Right renal pelvis (tissue), 4 donors: ENCODE measurements at places on chromosomes 12 and 14.

DNA sequence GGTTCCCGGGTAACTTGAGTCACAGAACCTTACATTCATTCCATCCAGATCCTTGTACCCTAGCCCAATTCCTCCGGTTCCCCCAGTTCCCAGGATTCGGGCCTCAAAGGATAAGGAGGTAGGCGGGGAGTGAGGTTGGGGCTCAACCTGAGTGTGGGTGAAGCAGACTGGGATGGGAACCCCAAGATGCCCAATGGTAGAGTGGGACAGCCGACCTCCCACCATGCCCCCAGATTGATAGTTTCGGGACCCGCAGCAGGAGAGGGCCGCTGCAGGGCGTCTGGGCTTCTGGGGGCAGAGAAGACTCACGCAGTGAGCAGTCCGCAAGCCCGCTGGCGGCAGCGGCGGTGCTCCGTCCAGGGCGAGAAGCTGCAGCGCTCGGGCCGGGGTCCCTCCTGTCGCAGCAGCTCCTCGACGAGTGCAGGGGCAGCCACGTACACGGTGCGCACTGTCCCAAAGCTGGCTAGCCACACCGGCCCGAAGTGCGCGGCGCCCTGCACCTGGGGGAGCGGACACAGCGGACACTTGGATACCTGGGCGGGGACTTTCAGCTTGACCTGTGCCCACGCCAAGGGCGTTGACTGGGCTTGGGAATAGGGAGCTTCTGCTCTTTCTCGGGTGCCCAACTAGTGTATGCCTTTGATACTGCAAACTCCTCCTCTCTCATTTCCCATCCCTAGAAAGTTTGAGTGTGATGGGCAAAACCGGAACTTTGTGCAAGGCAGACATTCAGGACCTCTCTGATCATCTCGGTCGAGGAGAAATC lies 997 bp downstream of the CYP27B1 start:
- DNase-seq = no peak

DNA sequence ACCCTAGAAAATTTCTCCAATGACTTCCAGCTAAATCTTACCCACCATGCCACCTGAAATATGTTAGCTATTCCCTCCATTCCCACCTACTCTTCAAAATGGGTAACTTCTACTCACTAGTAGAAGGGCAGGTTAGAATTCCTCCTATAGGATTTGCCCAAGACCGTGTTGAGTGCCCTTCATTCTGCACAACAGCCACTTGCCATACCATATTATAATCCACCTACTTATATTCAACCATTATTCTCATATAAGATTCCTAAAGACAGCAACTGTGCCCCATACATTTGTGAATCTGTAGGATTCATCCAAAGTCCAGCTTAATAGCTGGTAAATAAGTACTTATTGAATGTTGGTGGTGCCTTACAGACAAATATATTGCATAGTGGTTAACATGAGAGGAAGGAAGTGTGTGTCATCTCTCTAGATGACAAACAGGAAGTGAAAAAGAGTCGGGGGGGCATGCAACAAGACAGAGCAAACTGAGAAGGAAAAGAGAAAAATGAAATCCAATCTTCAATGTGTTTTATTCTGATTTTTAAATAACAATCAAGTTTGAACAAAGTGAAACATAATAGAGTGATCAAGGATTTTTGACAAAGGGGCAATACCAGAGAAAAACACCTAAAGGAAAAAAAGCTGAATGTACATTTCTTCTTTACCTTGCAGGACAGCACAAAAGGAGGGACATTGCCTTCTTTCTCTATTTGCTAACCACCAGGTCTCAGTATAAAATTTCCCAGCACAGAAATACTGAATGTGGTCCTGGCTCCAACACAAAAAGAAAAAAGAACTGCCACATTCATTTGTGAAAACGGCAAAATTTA lies 389.3 kb upstream of the USP15 start:
- no peak for DNase-seq

- DNase-seq = no peak
Observed at GRCh38 chr14:93905623-93906022, 21.5 kb upstream of the FAM181A start.

GRCh38 chr14:106562451-106562850 lies 1036.1 kb downstream of the TMEM121 start:
- no peak for DNase-seq

DNA sequence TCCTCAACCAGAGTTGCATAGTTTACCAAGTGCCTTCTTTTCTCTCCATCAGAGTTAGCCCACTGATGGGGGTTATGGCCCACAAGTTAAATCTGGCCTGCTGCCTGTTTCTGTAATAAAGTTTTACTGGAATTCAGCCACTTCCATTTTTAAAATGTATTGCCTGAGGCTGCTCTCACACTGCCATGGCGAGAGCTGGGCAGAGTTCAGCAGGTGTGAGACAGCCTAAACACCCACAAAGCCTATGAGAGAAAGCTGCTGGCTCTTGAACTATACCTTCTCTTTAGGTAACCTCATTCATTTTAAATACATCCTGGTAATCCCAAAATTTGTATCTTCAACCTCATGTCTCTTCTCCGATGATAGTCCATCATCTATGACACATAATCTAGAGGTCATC lies 86.1 kb downstream of the BCL2L14 start:
- no peak for DNase-seq

- no peak for DNase-seq
Observed at GRCh38 chr12:905261-906031, 44.0 kb downstream of the RAD52 start.

DNA sequence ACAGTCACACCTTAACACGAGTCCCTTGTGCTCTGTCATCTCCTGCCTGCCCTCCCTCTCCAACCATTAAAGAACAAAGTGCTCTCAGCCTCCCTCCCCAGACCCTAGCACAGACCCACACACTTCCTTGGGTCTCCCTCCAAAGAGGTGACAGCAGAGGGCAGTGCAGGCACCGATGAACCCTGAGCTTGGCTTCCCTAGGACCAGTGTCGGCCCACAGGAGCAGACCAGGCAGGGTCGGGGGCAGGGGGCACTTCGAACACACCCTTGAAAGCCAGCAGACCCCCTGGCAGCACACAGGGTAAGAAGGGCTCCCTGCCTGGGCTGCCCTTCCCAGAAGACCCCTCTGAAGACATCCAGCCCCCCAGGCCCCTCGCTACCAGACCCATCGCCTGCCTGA lies 7.0 kb downstream of the CDK2AP1 start:
- DNase-seq = no peak

- DNase-seq = no peak
Observed at GRCh38 chr12:48005001-48005749, 899 bp upstream of the COL2A1 start.

- DNase-seq = no peak
Observed at GRCh38 chr14:96263347-96264199, 7.6 kb downstream of the BDKRB1 start.

DNA sequence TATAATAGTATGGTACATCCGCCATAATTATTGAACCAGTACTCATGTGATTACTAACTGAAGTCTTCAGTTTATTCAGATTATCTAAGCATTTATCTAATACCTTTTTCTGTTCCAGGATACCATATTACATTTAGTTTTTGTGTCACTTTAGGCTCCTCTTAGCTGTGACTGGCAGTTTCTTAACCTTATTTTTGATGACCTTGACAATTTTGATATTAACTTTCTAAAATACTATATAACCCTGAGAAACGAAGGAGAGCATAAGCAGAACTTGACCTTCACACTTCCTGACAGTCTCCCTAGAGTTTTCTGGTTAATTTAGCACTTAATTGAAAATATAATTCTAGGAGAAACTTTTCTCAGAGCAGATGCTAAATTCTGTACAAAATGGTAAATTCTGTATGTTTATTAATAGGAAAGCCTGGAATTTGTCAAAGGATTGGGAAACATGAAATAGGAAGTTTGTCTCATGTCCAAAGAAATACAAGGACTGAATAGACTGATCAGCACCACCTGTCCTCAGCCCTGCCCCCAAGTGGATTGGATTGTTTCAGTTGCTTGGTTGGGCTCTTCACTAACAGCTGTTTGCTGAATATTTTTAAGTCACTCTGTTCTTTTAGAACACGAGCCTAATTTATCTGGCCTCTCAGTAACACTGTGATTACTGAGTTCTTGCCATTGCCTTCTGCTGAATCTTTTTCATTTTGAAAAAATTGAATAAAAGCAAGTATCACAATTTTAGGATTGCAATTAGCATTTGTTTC lies 6.0 kb downstream of the BICDL1 start:
- no peak for DNase-seq

- DNase-seq = peak; percentile 56
Observed at GRCh38 chr12:31118347-31119191, 44.9 kb downstream of the DDX11 start.

- no peak for DNase-seq
Observed at GRCh38 chr14:22613736-22614239, 15.7 kb downstream of the ABHD4 start.

DNA sequence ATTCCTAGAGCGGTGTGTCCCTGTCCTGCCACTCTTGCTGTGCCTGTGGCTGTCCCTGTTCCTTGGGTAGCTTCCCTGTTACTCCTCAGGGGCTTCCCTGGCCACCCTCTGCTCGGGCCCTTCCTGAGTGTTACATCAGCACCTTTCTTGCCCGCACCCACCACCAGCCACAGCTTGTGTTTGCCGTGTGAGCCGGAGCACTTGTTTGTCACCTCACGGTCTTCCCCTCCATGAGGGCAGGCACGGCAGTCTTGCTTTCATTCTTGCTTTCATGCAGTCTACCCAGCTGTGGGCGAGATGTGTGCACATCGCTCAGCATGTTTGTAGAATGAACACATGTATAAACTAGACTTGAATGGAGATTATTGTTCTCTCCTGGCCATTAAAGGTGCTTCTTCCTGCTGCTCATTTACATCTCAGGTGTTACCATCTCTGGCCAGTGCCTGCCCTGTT lies 42.0 kb downstream of the TRAF3 start:
- no peak for DNase-seq

GRCh38 chr12:79665212-79665887 lies 25.4 kb downstream of the PAWR start:
- no peak for DNase-seq

DNA sequence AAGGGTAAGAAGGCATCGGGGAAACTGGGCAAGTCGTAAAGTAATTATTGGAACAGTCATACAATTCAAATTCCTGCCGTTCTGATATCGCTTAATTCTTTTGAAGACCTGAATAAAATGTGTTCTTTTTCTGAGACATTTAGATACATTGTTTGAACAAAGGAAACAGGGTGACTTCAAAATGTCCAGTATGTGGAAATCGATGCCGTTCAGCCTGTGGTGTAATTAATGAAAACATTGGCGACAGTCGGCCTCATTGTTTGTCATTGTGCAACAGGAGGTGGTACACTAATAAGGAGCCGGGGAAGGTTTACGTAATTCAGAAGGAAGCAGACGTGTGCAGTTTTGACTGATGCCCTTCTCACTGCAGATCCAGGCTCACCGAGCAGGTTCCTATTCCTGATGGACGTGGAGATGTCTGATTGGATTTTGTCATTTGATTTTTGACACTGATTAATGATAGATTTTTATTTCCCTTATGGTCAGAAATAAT lies 92.7 kb downstream of the BORCS5 start:
- no peak for DNase-seq

- DNase-seq = no peak
Observed at GRCh38 chr12:123151457-123152454, 866 bp upstream of the PITPNM2 start.

DNA sequence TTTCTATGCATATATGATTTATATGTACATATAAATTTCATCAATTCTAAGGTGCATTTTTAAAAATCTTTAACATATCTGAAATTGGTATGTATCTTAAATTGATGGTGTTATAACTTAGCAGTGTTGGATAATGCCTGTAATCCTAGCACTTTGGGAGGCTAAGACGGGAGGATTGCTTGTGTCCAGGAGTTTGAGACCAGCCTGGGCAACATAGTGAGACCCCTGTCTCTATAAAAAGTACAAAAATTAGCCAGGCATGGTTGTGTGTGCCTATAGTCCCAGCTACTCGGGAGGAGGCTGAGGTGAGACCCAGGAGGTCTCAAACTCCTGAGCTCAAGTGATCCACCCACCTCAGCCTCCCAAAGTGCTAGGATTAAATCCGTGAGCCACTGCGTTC lies 6.5 kb upstream of the GALNT6 start:
- no peak for DNase-seq

- no peak for DNase-seq
Observed at GRCh38 chr12:122987086-122987951, 6.8 kb downstream of the ARL6IP4 start.

DNA sequence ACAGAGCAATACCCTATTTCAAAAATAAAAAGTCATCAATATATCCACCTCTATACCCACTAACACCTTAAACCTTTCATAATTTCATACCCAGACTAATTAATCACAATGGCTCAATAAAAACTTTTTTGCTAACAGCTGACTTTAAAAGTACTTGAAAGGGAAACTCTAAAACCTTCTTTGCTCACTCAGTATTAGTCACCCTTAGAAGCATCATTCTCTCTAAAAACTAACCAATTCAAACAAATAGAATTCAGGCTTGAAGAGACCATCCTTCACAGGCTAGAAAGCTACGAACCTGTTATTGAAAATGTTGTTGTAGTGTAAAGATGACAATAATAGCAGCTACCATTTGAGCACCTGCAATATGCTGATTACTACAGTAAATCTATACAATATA lies 37.2 kb downstream of the HECTD1 start:
- no peak for DNase-seq

DNA sequence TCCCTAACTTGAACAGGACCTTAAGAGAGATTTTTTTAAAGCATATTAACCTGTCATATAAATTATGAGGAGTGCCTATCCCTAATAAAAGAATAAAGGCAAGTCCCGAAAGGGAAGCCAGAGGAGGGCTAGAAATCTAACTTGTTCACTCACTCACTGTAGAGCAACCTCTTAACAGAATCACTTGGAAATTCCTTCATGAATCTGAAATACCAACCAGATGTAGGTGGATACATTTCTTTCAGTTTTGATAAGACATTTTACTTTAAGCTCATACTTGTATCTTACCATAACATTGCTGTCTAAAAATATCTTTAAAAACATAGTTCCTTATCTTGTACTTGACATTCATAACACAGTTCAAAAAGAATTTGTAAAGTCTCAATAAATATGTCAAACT lies 25.7 kb downstream of the NTN4 start:
- DNase-seq = no peak

DNA sequence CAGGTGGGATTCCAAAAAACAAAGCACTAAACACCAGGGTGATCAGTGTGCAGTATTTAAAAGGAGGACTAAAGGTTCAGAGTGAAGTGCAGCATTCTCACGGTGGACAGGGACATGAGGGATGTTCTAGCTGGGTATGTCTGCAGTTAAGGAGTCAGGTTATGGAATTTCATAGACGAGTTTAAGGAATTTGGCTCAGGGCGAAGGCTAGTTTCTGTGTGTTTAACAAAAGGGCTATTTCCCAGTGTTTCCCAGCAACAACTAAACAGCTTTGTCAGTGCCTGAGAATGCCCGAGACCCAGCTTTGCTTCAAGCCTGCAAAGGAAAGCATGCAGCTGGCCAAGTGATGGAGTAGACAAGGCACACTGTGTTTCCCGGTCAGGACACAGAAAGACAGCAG lies 7.0 kb downstream of the KRT1 start:
- DNase-seq = no peak
